ENCODE measurements at places on chromosomes 3 and 15.

DNA sequence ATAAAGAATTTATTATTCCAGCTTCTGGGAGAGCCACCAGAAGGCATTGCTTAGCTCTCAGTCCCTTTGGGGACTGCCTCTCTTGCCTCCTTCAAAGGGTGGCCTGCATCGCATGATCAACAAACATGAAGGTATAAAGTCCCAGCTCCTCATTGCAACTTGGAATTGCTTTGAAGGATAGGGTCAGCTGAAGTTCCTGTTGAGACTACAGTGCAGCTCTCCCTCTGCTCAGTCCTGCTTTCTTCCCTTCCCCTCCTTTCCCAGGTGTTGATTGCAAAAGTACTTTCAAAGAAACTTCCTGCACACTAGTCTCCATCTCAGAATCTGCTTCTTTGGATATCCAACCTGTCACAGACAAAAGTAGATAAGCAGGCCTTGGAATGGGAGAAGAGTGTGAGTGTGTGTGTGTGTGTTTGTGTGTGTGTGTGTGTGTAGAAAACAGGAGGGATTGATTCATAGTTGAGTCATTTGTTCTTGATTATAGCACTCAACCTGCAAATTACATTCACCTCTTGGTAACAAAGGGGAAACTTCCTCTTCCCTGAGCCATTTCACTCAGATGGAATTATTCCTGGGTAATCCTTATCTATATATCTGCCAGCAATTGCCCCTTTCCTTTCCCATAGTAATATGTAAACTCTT, 13.7 kb downstream of the CCR8 start:
- DNase-seq, result no peak

DNA sequence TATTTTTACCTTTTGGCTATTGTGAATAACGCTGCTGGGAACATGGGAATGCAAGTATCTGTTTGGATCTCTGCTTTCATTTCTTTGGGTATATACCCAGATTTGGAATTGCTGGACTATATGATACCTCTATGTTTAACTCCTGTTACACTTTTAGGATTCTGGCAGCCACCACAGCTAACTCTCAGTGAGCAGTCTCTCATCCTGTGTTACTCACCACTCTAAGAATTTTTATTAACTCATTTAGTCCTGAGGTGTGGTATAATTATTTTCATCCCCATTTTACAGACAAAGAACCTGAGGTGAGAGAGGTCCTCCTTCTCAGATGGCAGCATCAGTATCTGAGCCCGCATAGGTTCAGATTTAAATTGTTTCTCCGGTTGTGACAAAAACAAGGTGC, 1.1 kb downstream of the SPATA12 start:
- DNase-seq, result no peak

GRCh38 chr3:72617424-72618024, 230.7 kb downstream of the SHQ1 start:
- DNase-seq, result no peak

GRCh38 chr15:72155635-72156616, 37.7 kb downstream of the SENP8 start:
- peak; percentile 95 for DNase-seq

- DNase-seq, result peak; percentile 35
Observed at GRCh38 chr15:78243491-78243941, 9.2 kb upstream of the ACSBG1 start.

DNA sequence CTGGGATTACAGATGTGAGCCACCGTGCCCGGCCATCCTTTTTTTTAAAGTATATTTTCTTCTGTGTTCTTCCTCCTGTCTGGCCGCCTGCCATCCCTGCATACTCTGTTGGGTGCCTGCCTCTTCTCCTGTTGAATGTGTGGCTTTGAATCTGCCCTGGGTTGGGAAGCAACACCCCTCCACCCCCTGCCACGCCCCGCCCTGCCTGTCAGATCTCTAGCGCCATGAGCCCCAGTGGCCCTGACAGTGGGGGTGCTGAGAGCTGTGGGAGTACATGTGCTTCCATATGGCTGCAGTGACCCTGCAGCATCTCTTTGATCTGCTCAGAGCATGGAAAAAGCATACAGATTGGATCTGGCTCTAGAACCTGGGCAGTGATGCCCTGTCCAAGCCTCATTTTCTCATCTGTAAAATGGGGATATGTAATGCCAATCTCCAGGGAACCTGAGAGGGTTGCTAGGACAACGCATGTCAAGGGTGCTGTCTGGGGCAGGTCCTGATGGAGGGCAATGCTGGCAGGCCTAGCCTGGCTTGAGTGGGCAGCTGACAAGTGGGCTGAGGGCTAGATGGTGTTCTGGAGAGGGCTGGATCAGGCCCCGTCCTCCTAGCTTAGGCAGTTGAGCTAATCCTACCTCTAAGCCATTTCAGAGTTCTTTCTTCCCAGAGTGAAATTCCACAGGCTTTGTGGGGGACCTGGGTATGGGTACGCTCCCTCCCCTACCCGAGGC, 23.9 kb downstream of the CCDC13 start:
- DNase-seq, result no peak

- no peak for DNase-seq
Observed at GRCh38 chr15:27459836-27460235, 488.9 kb downstream of the GABRG3 start.

DNA sequence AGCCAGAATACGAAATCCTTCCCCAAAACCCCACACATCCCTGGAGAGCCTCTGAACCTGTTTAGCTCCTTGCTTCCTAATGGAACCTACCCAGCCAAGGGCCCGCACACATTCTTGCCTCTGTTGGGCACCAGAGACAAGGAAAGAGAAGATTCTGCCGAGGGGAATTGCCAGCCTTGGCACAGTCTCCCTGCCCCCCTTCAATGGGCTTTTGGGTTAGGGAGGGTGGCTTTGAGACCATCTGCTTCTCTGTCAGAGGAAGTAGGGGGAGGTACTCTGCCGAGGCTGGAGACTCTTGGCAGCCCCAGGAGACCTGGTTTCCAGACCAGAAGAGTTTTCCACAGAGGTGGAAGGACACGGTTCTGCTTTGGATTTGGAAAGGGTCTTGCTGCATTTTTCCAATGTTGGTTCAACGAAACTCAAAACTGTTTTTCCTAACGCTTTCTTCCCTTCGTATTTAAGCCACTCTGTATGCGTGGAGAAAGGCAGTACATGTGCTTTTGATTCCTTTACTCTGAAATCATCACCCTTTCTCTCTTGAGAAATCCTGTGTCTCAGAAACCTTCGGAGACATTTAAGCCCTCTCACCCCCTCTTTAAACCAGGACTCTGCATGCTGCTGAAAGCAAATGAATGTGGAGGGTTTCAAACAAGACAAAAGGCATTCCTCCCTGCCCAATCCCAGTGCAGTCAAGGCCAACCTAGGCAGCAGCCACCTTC, 78.8 kb upstream of the PRR23C start:
- no peak for DNase-seq

- DNase-seq, result no peak
Observed at GRCh38 chr15:88178631-88179030, 77.9 kb downstream of the NTRK3 start.

GRCh38 chr15:63049783-63050371, 7.3 kb downstream of the TPM1 start:
- no peak for DNase-seq

GRCh38 chr3:138271189-138271794, 58.4 kb downstream of the NME9 start:
- DNase-seq, result no peak

DNA sequence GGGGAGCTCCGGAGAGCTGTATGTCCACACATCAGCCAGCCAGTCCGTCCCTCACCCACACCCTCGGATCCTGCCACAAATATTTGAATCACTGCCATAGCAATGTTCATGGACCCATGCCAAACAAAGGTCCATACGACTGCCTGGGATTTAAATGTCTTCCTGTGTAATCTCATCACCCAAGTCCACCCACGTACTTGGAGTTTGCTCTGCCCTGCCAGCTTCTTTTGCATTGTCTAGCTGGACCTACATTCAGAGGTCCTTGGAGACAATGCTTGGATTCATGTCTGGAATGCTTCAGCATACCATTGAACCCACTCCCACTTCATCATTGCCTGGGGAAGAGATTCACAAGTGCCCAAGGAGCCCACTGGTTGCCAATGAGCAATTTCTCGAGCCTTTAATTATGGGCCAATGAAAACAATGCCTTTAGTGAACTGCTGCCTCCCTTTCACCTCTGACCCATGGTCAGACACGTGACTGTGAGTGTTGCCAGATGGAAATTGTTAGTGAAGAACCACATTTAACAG, 90.4 kb upstream of the PHLDB2 start:
- no peak for DNase-seq

DNA sequence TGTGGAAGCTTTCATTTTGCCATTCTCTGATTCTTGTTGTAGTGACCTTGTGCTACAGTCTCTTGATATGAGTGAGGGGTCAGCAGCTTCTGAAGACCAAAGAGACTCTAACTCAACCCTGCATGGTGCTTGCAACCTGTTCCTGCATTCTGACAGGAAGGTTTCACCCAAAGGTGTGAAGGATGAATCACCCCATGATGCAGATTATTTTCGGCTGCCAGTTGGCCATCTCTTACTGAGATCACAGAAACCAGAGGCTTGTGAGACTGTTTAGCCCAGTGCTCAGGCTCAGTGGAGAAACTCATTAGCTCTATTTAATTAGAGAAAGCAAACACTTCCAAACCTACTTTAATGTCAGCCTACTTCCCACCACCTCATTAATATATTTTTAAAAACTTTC, 29.2 kb upstream of the TPRG1 start:
- peak; percentile 34 for DNase-seq

DNA sequence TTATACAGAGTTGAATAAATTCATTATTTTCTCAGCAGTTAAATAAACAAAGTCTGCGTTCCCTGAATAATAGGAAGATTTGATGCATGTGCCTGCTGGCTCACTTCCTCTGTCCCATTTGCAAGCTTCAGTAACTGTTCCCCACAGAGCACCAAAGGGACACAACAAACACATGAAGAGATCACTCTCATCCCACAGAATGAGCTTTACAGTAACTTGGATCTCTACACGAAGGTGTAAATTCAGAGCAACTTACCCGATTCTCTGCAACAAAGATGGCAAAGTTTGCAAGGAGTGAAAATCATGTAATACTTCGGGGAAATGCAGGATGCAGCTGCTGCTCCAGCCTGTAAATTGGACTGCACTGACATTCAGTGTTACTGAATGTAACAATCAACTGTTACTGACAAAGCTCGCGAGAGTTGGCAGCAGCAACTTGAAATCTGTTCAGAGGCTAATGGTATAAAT, at the start of gene BCHE:
TSS of gene BCHE (minus strand) at position 366 of the 468 bp plus-strand sequence. CDS start 6,390 bp downstream, outside the sequence.
- DNase-seq, result peak; percentile 19

GRCh38 chr3:180657094-180657493, 22.2 kb downstream of the CCDC39 start:
- no peak for DNase-seq

DNA sequence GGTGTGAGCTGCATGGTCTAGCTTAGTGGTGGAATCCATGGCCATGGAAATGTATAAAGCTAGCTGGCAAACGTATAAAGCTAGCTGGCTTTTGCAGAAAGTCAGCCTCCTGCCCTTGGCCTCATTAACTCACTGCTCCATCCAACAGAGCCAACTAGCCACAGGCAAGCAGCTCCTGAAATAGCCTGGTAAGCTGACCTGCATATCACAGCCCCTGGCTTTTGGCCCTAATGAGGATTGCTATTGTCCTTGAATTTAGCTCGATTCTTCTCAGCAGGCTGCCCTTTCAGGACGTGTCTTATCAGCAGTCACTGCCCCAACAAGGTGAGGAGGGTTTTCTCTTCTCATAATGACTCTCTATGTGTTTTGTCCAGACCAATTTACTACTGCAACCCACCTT, 446.8 kb downstream of the WDR72 start:
- peak; percentile 25 for DNase-seq

DNA sequence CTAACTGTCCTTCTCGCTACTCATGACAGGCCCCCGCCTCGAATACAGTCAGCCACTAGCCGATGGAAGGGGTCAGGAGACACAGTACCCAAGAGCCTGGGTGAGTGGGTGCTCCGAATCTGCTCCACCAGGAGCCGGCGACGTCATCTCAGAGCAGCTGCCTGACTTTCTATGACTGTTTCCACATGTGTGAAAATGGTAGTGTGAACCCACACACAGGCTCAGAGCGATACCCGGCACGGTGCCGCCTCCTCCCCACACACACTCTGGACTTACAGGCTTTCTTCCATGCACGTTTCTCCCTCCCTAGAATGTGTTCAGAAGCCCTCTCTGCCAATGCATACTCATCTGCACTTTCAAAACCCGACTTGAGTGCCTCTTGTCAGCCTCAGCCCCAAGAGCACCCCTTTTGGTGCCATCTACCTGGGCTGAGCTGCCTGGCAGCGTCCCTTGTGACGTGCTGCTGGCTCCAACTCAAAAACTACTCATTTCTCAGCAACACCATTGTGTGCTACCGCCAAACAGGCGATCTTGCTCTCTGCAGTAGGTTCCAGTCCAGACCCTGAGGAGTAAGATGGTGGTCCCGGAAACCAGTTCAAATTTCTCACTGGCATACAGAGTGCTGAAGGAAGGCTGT, 29.7 kb downstream of the VGLL4 start:
- no peak for DNase-seq

DNA sequence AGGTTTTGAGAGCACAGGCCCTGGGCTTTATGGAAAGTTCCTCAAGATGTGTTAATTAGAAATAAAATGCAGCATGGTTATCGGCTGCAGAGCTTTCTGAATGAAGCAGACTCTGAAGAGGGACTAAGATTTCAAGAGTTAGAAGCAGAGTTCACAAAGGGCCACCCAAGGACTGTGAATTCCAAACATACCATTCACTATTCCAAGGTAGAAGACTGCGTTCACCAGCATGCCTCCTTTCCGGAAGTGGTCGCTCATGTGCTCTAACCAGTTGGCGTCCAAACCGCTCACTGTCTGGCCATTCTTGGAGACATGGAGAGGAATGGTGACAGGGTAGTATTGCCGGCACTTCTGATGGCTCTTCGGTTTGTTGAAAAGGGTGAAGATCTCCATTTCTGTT, 104.9 kb downstream of the OXNAD1 start:
- DNase-seq, result no peak

DNA sequence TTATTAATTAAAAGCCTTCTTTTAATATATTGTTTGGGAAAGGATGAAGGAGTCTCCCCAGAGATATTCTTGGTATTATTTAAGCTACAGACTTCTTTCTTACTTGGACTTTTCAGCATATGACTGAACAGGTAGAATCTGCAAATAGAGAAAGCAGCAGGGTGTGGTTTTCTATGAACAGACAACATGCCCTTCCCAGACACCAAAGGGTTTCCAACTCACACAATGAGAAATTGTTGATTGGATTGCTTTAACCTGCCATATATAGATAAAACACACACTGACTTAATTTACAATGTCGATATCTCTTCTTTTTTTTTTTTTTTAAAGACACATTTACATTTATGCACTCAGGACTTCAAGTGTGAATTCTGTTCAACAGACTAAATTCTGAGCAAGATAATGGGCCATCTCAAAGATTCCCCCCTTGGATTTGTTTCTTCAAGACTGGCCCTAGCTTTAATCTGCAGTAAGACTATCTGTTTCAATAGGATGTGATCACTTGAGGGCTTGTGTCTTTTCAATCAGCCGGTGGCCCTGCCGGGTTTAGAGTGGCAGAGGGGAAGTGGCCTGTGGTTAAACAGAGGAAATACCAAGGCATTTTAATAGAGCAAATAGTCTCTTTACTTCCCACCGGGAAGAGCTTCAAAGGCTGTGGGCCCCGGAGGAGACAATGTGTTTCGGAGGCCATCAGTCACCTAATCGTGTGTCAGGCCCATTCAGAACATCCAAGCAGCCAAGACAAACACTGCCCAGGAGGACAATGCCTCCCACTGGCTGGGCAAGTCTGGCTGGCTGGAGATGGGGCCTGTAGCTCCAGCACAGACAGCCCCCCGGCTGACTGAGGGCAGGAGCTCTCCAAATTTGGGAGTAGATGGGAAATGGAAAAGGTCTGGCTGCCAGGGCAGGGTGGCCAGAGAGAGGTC, 6.1 kb downstream of the IL17RD start:
- no peak for DNase-seq

- DNase-seq, result no peak
Observed at GRCh38 chr15:90469723-90470122, 60.0 kb upstream of the CRTC3 start.
